ENCODE measurements at places on chromosomes 1 and 21. TPM values are rescaled to one million over a fixed set of nuclear protein-coding genes. Genes with fewer than 3 reads are reported as not detected.

DNA sequence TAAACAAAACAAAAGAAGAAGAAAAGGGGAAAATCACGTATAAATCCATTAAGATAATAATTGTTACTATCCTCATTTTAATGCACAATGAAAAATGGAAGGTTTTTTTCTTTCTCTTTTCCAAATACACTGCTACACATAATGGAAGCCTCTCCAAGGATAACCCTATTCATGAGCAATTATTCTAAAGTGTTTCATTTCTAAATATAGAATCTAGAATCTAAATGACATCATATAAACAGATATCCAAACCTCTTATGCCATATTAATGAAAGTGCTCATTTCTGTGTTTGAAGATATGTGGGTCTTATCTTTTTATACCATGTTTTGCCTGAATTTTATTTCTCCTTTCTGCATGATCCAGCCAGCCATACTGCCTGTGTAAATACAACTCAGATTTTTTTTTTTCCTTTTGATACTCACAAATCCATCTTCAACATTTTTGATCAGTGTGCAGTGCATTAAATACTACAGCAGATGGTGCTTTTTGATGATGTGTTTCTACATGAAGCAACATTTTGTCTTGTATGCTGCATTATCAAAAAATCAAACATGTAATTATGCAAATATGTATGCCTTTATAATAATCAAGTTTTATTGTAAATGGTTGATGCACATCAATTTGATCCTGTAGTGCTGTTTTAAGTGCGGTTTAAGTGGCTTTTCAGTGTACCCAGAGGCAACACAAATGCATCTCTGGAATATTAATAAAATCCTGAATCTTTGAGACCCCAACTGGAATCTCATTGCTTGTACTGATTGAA is 625.6 kb upstream of the PTBP2 start:
- no peak for DNase-seq

- DNase-seq, result no peak
Observed at GRCh38 chr1:118989006-118989815, 1.1 kb upstream of the TBX15 start.

Gene PLA2G2D
- 3.8 TPM for total RNA-seq

Gene HES4
- total RNA-seq, result 9.1 TPM

Gene HSD3B1
- total RNA-seq, result not detected

Gene ACTA1
- not detected for total RNA-seq

GRCh38 chr1:168845140-168845539 is 116.1 kb upstream of the DPT start:
- no peak for DNase-seq

GRCh38 chr1:47934243-47934805 is 62.9 kb downstream of the TRABD2B start:
- DNase-seq, result no peak

DNA sequence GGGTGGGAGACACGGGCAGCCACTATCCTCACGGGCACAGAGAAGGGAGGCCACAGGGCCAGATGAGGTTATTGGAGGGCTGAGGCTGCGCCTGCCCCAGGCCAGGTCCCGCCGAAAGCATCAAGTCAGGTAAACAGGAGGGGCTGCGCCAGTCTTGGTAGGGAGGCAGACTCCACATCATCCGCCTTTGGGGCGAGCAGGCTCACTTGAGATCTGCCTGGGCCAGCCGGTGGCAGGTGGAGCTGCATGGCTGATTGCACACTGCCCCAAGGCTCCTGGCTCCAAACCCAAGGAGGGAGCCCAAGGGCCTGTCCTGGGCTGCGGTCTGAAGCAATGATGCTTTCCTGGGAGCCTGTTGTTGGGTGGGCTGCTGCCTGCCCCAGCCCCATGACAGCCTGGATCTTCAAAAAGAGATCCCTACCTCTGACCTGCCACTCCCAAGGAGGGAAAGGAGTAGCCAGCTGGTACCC is 4.6 kb downstream of the SMIM1 start:
- DNase-seq, result no peak

Gene CLIC6
- total RNA-seq, result 1.3 TPM

GRCh38 chr1:110770832-110771231 is 96.1 kb upstream of the KCNA3 start:
- DNase-seq, result no peak

Gene SELENBP1
- total RNA-seq, result 56.1 TPM

GRCh38 chr1:21277180-21277579 is 13.1 kb downstream of the ECE1 start:
- no peak for DNase-seq

DNA sequence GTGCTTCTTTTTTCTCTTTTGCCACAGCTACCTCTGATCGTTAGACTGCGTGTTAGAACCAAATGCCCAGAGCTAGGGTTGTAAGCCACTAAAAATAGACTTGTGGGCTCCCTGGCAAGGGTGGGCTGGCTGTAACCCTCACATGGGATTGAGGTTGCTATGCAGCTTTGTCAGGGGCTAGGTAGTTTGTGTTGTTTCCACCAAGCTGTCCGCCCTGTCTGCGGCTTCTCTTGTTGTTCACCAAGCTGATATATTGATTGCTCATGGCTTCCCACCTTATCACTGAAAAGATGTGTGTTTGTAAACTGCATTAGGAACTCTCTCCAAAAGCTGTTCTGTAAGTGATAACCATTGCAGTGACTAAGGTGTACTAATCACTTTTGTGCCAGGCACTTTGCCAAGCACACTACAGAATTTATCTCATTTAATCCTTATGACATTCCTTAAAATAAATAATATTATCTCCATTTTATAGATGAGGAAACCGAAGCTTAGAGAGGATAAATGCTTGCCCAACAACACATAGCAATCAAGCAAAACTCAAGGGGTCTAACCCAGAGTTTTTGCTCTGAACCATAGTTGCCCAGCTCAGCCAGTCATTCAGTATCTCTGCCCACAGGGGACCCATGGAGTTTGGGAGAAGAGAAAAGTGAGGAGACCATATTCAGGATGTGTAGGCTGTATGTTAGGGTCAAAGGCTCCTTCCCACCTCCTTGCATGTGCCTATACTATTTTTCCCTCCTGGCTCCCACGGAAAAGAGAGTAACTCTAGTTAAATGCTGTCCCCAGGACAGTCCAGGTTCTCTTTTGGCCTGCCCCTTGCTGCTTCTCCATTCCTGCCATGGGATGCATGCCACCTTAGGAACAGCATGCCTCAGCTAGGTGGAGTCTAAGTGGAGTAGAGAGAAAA is 42.2 kb upstream of the TARBP1 start:
- DNase-seq, result no peak

Gene ACOT7
- 26.8 TPM for total RNA-seq

- no peak for DNase-seq
Observed at GRCh38 chr1:210207597-210208450, 24.8 kb upstream of the SERTAD4 start.

DNA sequence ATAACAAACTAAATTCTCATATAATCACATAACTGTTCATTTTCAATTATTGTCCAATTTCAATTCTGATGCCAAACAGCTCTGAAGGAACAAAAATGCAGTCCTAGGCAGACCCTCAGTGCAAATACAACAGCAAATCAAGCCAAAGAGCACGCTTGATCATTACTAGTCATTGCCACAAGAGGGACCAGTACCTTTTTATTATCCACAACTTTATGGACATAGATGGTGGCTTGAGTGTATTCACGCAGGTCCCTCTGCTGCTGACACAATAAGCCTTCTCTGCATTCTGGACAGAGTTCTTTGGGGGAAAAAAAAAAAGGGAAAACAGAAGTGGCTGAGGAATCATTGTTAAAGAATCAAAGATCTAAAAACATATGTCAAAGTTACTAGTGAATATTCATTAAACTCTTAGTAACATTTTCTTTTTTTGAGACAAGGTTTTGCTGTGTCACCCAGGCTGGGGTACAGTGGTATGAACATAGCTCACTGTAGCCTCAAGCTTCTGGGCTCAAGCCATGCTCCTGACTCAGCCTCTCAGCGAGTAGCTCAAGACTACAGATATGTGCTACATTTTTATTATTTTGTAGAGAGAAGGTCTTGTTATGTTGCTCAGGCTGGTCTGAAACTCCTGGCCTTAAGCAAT is 34.3 kb upstream of the RAP1GAP start:
- no peak for DNase-seq

Gene OR2L3
- total RNA-seq, result 0.28 TPM

Gene PTAFR
- total RNA-seq, result 27.1 TPM

- no peak for DNase-seq
Observed at GRCh38 chr1:42735477-42736105, 4.4 kb downstream of the CLDN19 start.

- no peak for DNase-seq
Observed at GRCh38 chr1:181179279-181179986, 90.9 kb downstream of the IER5 start.

- no peak for DNase-seq
Observed at GRCh38 chr21:44380876-44381275, 27.5 kb downstream of the TRPM2 start.

Gene LRRC53
- not detected for total RNA-seq

Gene SLC1A7
- total RNA-seq, result not detected

DNA sequence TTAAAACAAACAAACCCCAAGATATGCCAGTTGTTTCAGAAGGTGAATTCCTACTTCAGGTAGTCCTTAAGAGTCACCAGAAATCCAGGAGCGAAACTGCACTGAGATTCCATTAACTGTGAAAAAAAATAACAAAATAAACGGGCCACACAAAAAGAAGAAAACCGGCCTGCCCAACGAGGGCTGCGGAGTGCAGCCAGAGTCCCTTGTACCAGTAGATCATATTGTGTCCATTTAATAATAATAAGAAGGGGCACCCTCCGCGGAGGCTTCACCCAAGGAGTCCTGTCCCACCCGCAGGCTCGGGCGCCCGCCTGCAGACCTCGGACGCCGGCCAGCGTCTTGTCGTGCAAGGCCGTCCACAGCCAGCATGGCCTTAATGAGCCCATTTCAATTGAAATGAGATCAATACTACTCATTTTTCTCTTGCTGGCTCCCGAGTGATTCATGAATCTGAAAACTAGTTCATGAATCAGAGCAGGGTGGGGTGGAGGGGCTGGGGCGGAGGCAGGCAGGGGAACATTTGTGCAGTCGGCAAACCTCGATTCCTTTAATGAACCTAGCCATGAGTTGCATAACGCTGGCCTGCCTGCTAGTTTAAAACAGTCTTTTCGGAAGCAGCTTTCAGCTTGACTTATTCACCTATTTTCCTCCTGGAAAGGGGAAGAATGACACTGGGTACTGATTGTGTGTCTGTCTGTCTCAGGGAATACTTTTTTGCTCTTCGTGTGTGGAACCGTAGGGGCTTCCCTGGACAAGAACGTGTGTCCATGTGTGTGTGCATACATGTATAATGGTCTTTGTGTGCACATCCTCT is 113.1 kb upstream of the IRF2BP2 start:
- DNase-seq, result peak; percentile 76

DNA sequence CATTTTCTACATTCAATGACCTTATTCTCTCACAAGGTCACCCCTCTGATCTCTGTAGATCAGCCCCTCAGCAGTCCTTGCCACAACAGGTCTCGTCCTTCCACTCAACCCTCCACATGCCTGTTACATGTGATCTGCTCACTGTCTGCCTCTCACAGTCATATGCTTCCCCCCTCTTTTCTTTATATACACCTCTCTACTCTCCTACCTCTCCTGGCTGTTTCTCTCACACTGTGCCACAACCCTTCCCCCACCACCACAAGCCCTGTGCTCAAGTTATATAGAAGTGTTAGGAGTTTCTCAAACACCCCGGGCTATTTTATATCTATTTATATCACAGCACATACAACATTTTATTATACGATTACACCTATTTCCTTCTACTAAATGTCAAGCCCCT is 12.6 kb downstream of the B3GALNT2 start:
- no peak for DNase-seq

Gene TNFRSF9
- 11.7 TPM for total RNA-seq

GRCh38 chr1:160883581-160884513 is 1.1 kb downstream of the ITLN1 start:
- no peak for DNase-seq

GRCh38 chr1:199684686-199685273 is 342.7 kb upstream of the NR5A2 start:
- no peak for DNase-seq
